ENCODE measurements at places on chromosomes 1 and 21.

DNA sequence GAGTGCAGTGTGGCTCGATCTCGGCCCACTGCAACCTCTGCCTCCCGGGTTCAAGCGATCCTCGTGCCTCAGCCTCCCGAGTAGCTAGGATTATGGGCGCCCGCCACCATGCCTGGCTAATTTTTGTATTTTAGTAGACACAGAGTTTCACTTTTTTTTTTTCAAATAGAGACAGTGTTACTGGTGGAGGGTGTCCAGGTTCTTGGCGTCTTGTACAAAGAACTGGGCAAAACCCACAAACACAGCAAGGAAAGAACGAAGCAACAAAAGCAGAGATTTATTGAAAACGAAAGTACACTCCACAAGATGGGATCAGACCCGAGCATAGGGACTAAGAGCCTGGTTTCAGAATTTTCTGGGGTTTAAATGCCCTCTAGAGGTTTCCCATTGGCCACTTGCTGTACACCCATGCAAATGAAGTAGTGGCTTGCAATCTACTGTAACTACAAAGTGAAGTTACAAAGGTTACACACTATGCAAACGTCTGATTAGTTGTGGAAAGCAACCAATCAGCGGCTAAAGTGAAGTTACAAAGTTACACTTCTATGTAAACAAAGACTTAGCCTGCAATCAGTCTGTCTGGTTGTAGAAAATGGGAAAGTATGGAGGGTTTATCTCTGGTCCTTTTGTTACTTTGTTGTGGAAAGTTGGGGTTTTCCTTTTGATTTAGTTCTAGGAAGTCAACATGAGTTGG, 199.1 kb downstream of the DYRK1A start:
- no peak for DNase-seq

GRCh38 chr21:15119486-15119885, 54.7 kb upstream of the NRIP1 start:
- DNase-seq, result no peak

DNA sequence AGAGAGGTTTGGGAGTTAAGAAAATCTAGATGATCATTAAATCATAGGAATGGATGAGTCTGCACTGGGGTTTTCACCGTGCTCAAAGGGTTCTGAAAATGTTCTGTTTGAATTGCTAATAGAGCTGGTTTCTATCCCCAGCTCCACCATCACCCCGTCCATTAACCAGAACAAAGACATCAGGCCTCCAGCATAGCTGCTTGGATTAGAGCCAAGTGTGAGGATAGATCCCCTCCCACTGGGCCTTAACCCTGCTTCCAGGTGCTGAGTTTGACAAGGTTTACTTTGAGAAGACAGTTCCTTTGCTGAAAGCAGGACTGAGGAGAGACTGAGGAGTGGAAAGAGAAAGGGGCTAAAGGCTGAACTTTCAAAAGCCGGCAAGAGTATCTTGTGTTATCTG, 48.3 kb downstream of the MPZL1 start:
- no peak for DNase-seq

DNA sequence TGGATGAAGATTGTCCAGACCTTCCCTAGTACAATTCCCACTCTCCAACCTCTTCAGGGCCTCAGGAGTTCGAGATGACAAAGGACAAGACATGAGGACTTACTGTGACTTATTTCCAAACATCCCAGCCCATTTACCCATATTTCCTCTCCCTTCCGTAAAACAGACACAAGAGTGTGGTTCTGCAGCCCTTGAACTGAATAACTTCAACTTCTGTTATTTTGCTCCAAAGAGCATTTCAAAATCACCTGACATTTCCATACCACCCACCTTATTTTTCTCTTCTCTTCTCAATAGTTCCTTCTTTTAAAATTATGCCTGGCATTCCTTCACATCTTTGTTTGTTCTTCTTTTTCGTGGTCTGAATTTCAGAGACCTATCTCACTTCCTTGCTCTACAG, 8.7 kb upstream of the OR10K2 start:
- no peak for DNase-seq

- no peak for DNase-seq
Observed at GRCh38 chr1:1507305-1507704, 4.7 kb upstream of the ATAD3A start.

DNA sequence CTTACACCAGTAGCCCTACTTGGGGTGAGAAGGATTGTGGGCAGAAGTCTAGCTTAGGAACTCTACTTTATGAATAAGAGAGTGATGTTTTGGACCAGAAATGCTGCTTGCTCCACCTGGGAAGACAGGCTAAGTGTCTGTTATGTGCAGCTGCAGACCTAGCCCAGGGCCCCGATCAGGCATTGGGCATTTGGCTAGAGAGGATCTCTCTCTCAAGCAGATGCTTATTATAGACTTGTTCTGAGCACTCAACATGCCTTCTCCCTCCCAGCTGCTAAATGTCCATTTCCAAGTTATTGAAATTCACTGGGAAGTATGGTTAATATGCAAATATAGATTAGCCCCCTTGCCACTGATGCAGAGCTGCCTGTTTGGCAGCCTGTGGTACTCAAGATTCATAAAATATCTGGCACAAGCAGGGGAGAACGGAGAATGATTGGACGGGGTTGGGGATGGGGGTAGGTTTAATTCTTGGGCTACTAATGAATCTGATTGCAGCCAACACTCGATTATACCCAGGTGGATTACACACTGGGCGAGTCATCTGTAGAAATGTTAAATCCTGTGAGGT, 115.9 kb downstream of the KCND3 start:
- no peak for DNase-seq

DNA sequence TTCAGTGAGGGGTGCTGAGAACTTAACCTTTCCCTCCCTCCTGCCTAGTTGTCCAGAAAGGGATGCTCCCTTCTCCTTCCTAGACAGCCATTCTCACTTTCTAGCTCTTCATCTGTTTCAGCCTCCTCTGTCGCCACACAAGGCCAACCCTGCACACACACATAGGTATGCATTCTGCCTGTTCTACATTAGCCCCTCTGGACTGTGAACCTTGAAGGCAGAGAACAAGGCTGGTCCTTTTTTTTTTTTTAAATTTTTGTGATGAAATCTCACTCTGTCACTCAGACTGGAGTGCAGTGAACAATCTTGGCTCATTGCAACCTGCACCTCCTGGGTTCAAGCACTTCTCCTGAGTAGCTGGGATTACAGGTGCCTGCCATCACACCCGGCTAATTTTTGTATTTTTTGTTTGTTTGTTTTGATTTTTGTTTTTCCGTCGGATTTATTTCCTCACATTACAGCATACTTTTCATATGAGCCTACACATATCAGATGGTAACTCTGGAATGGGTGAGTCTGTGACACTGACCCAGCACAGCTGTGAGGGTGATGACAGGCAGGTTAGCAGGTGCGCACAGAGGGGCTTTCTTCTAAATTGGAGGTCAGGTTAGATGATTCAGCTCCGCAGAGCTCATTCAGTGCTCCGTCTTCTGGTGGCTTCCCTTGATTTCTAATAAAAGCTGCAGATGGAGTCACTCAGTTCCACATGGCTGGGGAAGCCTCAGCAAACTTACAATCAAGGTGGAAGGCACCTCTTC, 4.9 kb upstream of the AKR1A1 start:
- DNase-seq, result no peak

DNA sequence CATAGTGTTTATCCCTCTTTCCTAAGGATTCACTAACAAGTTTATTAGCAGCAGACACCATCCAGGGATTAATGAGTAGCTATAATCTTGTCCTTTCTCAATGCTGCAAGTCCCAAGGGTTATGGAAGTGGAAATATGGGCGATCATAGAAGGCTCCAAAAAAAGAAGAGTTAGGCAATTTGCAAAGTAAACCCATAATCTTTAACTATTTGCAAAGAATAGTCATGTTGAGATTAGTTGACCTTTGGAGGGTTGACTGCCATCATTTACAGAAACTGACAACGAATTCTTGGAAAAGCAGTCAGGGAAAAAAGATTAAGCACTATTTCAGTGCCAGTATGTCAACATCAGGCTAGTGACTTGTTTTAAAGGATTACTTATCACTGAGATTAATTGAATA, 169.9 kb downstream of the KCNT2 start:
- no peak for DNase-seq

GRCh38 chr1:245378311-245378722, 223.5 kb downstream of the KIF26B start:
- no peak for DNase-seq

DNA sequence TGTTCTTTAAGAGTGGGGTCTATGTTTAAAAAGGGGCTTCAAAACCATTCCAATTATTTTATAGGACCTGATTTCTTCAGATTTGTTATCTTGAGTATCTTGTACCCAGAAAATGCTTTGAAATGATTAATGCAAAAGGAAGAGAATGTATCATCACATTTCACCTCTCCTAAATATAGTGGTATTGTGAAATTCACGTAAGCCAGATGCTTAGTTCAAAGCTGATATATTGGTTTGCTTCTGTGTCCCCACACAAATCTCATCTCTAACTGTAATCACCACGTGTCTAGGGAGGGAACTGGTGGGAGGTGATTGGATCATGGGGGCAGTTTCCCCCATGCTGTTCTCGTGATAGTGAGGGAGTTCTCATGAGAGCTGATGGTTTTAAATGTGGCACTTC, 8.5 kb downstream of the SOAT1 start:
- no peak for DNase-seq

DNA sequence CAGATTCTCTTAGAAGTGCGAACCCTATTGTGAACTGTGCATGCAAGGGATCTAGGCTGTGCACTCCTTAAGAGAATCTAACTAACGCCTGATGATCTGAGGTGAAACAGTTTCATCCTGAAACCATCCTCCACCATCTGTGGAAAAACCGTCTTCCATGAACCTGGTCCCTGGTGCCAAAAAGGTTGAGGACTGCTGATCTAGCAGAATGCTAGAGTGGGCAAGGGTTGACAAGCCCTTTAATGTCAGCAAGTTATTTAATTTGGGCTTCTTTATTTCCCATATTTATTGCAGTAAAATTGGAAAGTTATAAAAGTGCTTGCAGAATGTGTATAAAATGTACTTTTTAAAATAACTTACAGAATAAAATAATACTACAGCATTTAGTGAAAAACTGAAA, 26.4 kb downstream of the ALG14 start:
- no peak for DNase-seq

GRCh38 chr1:65764052-65764451, 28.6 kb upstream of the PDE4B start:
- DNase-seq, result no peak

DNA sequence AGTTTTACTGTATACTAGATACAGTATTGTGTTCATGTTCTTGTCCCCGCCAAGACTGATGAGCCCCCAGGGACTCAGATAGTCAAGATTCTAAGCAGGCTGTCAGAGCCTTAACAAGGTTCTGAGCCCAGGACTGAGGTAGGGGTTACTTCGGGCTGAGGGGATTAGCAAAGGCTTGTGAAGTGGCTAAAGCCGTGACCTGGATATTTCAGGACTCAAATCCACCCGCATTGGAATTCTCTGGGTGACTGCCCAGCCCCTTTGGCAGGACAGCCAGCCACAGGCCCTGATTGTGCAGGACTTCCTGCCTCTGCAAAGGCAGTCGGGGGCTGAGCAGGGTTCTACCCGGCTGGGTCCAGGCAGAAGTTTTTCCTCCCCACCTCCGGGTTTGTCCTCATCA, at the start of gene PLA2G5:
Gene PLA2G5, plus strand, starts transcription at position 321 of the 400 bp plus-strand sequence. CDS start 14,637 bp downstream, outside the sequence.
- DNase-seq, result no peak

All from activated CD8-positive, alpha-beta memory T cell treated with anti-CD3 and anti-CD28 coated beads for 1 hour (primary cell).